ENCODE measurements at places on chromosomes 4 and X.

DNA sequence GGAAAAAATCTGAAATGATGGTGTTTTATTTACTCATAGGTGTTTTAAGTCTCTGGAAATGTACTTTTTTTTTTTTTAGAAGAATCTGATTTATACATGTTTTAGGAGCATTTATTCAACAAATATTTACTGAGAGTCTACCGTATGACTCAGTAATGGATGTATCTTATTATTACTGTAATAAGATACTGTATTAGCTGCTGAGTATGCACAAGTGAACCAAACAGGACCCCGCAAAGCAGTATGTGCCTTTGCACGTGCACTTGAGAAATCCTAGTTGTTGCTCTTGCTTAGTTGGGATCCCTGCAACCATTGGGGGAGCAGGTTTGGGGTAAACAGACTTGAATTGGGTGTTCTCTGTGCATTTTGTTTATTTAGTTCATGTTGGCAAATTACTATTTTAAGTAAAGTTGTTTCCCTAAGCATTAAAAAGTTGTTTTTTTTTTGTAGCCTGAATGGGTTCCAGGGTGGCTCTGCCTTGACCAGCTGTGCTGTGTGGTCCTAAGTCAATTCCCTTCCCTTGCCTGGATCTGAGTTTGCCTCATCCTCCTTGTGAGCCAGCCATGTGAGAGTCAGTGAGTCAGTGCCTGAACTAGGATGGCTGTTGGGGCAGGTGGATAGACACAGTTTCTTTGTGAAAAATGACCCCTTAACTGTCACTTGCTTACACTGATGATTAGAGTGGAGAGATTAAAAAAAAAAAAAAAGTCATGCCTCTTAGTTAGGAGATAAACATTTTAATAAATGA is 27.7 kb downstream of the DCUN1D4 start:
- no peak for DNase-seq

- no peak for DNase-seq
Observed at GRCh38 chr4:119627267-119628255, 1.0 kb downstream of the PDE5A start.

- DNase-seq: no peak
Observed at GRCh38 chr4:169084954-169085353, 74.9 kb upstream of the CBR4 start.

- no peak for DNase-seq
Observed at GRCh38 chr4:114547340-114548134, 51.1 kb upstream of the UGT8 start.

- peak; percentile 26 for DNase-seq
Observed at GRCh38 chr4:20194123-20195013, 57.3 kb upstream of the SLIT2 start.

- no peak for DNase-seq
Observed at GRCh38 chr4:48546336-48546735, 56.3 kb downstream of the ZAR1 start.

GRCh38 chr4:1112174-1112820 is 1.1 kb downstream of the RNF212 start:
- no peak for DNase-seq

- DNase-seq: no peak
Observed at GRCh38 chr4:152723236-152723635, 43.4 kb upstream of the TMEM154 start.

- DNase-seq: no peak
Observed at GRCh38 chr4:77911842-77912450, 49.3 kb downstream of the MRPL1 start.

DNA sequence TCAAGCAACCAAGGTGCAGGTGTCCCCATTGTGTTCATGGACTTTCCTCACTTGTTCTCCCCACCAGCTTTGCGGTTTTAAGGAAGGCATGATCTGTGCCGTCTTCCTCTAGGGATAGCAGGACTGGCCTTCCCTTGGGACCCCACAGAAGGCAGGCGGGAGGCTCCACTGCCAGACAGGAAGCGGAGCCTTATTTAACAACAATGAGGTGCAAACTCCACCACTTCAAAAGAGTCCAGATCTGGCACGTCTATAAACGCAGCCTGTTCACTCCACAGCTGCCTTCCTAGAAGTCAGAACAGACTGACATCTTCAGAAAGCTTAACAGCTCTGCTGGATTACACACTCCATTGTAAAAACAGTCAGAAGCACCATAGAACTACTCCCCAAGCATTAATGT is 1.7 kb upstream of the GPR143 start:
- DNase-seq: no peak

- no peak for DNase-seq
Observed at GRCh38 chrX:93419642-93420041, 253.7 kb downstream of the NAP1L3 start.

- no peak for DNase-seq
Observed at GRCh38 chr4:75710246-75710645, 14.1 kb upstream of the USO1 start.

DNA sequence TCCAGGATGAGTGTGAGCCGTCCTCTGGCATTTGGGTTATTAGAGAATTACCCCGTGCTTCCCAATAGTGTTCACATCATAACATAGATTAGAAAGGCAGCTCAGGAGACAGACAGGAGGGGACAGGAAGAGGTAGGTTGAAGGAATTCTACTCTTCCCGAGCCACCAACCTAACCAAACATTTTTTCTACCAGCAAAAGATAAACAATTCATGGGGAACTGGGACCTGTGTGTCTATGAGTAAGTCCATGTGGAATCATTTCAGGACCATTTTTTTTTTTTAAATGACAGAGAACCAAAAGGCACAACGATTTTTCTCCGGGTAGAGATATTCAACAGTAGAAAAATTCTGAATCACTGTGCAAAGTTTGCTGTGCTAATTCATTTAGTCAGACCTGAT is 174.2 kb upstream of the ETNPPL start:
- DNase-seq: no peak

DNA sequence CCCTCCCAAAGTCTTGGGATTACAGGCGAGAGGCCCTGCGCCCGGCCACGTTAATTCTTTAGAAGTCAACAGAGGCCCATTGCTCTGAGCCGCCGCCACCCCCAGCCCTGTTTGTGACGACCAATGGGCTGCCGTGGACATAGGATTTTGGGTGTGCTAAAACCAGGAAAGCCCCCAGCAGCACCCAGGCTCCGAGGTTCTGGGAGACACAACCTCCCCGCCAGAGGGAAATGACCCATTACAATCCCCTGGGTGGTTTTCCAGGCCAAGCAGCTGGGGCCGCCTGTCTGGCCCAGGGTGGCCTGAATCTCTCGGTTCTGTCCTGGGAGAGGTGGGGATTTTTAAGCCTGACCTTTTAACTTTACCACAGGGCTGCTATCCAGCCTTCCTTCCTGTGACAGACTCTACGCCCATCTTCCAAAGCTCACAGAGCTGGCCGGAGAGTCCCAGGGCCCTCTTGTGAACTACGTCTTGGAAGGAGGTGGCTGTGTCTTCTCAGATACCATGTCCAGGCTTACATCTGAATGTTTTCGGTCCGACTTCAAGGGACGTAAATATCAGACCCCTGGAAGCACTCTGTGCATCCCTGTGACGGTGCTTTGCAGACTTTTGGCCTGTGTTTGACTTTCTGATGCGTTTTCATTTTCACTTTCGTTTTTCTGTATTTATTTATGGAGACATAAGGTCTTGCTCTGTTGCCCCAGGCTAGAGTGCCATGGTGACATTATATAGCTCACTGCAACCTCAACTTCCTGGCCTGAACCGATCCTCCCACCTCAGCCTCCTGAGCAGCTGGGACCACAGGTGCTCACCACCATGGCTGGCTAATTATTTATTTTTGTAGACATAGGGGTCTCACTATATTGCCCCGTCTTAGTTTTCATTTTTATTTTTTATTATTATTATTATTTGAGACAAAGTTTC is 36.0 kb downstream of the P2RY8 start:
- DNase-seq: no peak

DNA sequence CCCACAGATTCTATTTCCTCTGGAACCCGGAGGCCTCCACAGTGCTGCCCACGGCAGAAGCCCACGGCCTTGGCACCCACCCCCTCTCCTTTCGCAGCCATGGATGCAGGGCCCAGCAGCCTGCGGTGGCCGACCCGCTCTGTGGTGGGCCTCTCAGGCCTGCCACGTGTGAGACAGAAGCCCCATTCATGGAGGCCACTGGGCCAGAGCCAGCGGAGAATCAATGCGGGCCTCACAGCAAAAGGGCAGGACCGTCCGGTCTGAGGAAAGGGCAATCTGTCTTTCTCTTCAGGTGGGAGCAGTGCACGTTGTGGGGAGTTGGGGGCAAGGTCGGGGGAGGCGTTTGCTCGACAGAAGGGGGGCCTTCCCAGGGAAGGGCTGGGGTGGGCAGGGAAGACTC is 8.4 kb upstream of the HAUS7 start:
- no peak for DNase-seq

DNA sequence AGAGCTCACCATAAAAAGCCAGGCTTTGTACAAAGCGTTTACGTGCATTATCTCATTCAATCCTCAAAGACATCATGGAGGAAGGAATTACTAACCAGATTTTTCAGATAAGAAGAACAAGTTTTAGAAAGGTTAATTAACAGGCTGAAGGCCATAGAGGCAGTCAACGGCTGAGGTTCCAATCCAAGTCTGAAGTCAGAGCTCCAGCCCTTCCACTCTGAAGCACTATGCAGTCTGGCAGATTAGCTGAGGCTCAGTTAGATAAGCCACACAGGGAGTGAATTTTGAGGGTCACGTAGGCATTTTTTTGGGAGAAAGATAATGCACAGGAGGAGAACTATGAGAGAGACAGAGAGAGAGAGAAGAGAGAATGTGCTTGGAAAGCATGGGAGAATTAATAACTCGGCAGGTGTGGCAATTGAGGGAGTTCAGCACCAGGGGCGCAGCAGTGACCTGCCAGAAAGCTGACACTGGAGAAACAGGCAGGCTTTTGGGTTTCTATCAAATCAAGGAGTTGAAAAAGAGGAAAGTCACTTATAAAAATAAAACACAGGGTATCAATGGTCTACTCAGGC is 116.5 kb upstream of the NAP1L5 start:
- DNase-seq: no peak

DNA sequence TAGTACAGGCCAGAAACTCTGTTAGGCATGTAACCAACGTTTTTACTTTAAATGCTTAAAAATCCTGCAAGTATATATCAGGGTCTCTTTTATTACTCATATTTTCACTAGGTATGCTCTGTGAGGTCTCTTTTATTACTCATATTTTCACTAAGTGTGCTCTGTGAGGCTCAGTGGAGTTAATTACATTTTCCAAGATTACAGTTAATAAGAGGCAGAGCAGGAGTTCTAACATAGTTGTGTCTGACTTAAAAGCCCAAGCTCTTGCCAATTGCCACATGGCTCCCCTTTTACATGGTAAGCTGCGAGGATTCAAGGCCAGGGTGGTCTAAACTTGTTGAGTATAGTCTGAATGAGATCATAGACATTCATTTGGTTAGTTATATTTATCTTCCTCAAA is 81.0 kb upstream of the ARMCX2 start:
- no peak for DNase-seq

GRCh38 chr4:75655562-75655961 is 17.6 kb downstream of the G3BP2 start:
- no peak for DNase-seq

DNA sequence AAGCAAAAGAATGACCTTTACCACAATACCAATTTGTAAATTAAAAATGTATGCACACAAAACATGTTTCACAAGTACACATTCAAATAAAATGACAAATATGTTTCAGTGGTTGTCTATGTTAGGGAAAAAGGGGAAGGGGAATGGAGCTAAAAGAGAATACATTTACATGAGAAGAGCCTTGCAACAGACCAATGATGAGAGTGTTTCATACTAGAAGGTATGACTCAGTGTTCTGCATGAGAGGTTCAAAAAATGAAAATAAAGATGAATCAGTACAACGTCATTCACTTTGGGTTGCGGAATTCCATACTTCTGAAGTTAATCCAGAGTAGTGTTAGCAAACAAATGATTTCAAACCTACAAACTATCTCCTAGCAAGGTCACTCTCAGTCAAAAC is 51.7 kb downstream of the RPGR start:
- DNase-seq: peak; percentile 7

DNA sequence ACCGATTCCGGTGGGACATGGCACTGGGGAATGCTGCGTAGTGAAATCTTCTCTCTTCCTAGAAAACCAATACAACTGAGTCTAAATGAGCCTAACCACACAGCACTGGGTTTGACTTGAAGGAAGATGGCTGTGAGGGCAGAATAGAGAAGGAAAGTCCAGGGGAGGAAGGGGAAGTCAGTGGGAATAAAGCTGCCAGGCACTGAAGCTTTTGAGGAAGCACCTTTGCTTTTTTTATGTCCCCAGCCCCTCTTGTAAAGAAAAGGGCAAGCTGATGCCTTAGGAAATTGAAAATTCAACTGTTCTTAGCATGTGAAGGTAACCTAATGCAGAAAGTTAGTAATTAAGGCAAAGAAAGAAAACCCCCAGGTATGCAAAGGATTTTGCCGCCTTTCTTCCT is 20.6 kb downstream of the MED28 start:
- no peak for DNase-seq

GRCh38 chr4:7083597-7084563 is 16.0 kb upstream of the GRPEL1 start:
- no peak for DNase-seq

DNA sequence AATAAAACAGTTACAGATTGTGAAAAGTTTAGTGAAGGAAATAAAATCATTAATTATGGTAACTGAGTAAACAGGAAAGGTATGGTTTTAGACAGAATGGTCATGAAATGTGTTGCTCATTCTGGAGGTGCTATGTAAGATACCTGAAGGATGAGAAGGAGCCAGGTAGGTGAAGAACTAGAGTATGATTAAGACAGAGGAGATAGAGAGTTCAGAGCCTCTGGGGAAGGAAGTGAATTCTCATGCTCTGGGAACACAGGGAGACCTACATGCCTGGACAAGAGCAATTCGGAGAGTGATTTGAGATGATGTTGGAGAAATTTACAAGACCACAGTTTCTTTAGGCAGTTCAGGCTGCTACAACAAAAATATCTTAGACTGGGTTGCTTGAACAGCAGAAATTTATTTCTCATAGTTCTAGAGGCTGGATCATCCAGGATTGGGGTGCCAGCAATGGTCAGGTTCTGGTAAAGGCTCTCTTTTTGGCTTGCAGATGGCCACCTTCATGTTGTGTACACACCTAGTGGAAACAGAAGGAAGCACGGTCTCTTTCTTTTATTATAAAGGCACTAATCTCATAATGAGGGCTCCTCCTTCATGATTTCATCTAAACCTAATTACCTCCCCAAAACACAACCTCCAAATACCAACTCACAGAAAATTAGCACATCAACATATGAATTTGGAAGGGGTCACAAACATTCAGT is 1416.1 kb downstream of the PCDH7 start:
- peak; percentile 81 for DNase-seq

DNA sequence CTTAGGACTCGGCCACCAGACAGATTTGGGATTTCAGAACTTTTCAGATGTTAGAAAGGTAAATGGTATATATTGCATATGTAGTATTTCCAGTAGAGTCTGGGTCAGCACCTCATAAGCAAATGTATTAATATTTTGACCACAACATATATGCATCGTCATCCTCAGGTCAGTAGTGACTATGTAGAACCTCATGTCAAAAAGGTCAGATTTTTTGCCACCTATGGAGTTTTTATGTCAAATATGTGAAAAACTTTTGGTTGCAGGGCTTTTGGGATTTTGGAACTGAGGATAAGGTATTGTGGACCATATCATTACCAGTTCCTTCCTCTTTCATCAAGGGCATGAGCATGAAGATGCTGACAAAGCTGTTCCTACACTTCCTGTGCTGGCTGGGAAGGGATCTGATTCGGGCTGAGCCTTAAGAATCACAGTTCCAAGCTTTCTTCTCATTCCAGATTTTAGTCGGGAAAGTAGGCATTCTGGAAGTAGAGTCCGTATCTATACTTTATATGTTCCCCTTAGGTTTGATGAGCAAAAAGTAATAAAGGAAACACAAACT is 183.0 kb upstream of the PGRMC2 start:
- no peak for DNase-seq

- DNase-seq: no peak
Observed at GRCh38 chrX:69264158-69264581, 98.9 kb upstream of the PJA1 start.

All from keratinocyte (primary cell).